ENCODE measurements at places on chromosomes 2 and 18. TPM values are rescaled to one million over a fixed set of nuclear protein-coding genes. Genes with fewer than 3 reads are reported as not detected.

Gene RSAD2
- polyA plus RNA-seq = 2.2 TPM

Gene DNER
- polyA plus RNA-seq = 7.5 TPM

Gene CIB4
- not detected for polyA plus RNA-seq

Gene OXER1
- polyA plus RNA-seq = not detected

Gene C2orf42
- polyA plus RNA-seq = 9.3 TPM
